CD4-positive, alpha-beta T cell treated with Interleukin-10 for 1 hour (primary cell): ENCODE measurements at places on chromosomes 4 and X.

DNA sequence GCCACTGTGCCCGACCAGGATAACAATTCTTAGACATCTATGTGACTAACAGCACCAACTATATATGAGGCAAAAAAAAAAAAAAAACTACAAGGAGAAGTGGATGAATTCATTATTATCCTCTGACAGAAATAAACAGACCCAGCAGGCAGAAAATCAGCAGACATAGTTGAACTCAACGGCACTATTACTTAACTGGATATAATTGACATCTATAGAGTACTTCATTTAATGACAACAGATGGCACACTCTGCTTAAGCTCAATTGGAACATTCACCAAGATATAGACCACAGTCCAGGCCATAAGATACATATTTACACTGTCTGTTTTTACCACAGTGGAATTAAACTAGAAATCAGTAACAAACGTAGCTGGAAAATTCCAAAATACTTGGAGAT lies 13.3 kb downstream of the CLDN22 start:
- DNase-seq: no peak

GRCh38 chrX:142040906-142041305 lies 137.2 kb downstream of the MAGEC1 start:
- no peak for DNase-seq

DNA sequence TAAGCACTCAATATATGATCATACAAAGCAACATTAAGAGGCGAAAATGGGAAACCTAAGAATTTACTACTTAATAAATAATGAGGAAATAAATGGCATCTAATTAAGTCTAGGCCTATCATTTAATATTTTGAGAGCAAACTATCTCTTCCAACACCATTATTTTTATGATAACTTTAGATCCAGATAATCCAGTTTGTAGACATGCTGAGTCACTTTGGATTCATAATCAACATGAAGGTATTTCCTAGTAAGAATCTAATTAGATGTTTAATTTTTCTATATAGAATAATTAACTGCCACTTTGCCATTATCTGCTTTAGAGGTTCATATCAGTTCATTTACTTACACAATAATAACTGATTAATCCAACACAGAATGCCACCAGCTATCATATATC lies 336.2 kb downstream of the INPP4B start:
- no peak for DNase-seq

DNA sequence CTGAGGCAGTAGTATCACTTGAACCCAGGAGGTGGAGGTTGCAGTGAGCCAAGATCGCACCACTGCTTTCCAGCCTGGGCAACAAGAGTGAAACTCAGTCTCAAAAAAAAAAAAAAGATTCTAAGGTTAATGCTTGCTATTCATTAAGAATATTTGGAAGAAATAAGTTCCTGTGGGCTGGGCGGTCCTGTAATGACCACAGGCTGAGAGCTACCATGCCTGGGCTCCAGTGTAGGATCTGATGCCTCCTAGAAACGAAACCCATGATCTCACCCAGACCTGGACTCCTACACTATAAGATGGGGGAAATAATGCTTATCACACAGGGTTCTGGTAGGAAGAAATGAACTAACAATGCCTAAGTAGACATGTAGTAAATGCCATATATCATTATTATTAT lies 17.8 kb downstream of the TMEM192 start:
- no peak for DNase-seq

DNA sequence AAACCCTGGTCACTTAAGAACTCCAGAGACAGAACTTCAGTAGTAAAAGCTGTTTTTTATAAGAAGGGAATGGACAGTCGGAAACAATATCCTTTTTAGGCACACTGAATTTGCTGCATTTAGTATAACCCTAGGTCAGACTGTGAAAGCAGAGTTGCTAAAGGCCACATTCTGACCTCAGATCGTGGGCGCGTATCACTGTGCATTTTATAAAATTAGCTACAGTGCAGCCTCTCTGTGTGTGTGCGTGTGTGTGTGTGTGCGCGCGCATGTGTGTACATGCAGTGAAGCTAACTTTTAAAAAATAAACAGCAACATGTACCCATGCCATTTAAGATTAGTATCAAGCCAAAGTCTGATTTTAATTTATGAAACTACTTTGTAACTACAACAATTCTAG lies 8.0 kb downstream of the ZNF827 start:
- no peak for DNase-seq

DNA sequence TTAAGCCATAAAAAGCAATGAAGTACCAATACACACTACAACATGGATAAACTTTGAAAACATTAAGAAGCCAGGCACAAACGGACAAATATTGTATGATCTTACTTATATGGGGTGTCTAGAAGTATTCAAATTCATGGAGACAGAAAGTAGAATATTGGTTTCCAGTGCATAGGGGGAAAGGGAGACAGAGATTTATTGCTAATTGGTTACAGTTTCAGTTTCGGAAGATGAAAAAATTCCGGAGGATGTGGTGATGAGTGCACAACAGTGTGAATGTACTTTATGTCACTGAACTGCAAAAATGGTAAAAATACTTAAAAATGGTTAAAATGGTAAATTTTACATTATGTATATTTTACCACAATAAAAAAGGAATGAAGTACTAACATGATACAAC lies 5.1 kb upstream of the PRDX4 start:
- DNase-seq: peak; percentile 48

DNA sequence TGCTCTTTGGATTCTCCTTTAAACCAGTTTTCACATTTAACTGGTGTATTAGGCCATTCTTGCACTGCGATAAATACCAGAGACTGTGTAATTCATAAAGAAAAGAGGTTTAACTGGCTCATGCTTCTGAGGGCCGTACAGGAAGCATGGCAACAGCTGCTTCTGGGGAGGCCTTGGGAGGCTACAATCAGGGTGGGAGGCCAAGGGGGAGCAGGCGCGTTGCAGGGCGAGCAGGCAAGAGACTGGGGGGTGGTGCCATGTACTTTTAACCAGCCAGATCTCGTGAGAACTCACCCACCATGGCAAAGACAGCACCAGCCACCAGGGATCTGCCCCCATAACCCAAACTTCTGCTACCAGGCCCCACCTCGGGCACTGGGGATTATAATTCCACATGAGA lies 38.1 kb downstream of the RNF212 start:
- DNase-seq: no peak

GRCh38 chr4:7716010-7716721 lies 223.5 kb downstream of the AFAP1 start:
- DNase-seq: no peak
